ENCODE measurements at places on chromosomes 4 and X.

DNA sequence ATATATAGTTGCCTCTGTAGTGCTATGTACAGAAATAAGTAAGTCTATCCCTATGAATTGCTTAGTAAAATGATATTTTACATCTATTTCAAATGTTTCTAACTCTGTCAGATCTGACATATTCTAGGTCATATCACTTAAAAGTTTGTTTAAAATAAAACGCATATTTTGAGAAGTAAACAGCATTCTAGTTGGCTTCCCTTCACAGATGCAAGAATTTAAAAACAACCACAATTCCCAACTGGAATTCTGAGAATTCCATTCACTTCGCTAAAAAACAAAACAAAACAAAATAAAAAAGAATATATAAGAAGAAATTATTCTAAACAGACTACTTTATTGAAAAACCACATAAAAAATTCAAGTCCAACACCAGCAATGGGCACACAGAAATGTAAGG is 126.0 kb downstream of the PPP3CA start:
- no peak for DNase-seq

GRCh38 chrX:108020631-108021030 is 24.2 kb upstream of the VSIG1 start:
- no peak for DNase-seq

DNA sequence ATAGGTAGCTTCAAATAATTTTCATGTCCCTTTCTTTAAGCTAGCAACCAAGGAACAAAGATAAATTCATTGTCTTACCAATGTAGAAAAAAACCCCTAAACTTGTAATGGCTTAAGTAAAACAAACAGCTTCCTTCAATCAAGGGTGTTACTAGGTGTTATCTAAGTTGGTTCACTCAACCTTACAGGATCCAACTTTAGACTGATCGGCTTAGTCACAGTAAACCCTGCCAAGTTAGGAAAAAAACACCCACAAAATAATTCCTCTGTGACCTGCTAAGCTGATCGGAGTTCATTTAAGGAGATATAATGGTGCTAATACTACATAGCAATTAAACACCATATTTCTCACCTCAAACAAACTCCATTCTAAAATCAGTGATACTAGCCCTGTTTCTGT is 10.1 kb downstream of the AIFM1 start:
- DNase-seq, result no peak

- peak; percentile 77 for DNase-seq
Observed at GRCh38 chrX:9291629-9292028, 173.2 kb upstream of the TBL1X start.

DNA sequence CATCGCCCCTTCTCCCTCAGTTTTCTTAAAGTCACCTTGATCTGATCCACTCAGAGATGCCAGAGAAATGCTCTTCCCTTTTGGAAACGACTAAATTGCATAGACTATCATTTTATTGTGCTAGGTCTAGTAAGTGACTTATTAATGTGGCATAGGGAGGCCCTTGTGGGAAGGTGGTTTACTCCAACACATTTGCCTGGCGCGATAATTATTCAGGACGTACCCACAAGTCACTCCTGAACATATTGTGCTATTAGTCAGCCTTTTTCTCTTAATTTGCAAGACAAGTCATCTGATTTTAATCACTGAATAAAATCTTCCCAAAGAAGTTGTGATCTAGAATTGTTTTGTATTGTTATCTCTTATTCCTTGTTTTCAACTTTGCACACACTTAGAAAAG is 7.6 kb downstream of the ENPEP start:
- DNase-seq, result no peak

- DNase-seq, result no peak
Observed at GRCh38 chr4:4558881-4559280, 17.0 kb upstream of the STX18 start.

- DNase-seq, result peak; percentile 46
Observed at GRCh38 chr4:184732126-184732525, 1.8 kb downstream of the CENPU start.

DNA sequence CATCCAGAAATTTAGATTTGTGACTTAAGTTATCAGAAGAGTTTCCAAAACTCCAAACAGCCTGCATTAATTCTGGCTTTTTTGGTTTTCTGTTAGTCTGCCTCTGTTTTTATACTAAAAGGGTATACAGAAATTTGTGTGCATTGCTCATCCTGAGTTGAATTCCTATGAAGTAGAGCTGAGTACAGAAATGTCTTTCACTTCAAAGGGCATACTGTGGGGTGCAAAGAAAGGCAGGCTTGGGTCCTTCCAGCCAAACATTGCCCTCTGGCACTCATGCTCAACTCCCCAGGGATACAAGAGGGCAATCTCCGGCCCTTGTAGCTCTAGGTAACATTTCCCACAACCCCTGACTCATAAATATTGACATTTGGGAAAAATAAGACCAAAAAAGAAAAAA is 27.6 kb upstream of the TMEM184C start:
- no peak for DNase-seq

DNA sequence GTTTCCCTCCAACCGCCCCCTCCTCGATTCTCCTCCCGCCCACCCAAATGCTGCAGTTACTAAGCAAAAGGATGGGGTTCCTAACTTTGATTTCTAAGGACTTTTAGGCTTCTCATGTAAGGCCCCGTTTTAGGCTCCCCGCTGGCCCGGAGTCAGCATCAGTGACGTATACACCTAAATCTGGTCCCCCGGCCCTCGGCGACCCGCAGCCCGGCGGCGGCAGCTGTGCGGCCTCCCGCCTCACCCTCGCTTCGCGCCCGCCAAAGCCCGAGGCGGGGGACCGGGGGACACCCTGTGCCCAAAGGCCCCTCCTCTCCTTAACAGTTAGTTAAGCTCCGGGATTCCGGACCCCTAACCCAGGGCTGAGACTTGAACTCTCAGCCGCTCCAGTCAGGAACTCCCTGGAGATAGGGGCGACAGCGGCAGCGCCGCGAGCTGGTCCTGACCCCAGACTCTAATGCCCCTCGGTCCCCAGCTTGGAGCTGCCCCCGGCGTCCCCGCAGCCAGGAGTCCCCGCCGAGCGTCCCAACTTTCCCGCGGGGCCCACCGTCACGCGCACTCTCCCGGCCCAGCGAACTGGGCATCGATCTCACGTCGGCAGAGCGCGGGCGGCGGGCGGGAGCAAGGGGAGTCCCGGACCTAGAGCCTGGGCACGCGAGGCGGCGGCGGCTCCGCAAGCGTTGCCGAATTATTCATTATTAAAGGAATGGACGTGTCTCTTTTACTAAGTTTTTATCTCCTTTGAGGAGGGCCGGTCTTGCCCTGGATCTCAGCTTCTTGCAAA is 1.5 kb upstream of the NR3C2 start:
- no peak for DNase-seq

DNA sequence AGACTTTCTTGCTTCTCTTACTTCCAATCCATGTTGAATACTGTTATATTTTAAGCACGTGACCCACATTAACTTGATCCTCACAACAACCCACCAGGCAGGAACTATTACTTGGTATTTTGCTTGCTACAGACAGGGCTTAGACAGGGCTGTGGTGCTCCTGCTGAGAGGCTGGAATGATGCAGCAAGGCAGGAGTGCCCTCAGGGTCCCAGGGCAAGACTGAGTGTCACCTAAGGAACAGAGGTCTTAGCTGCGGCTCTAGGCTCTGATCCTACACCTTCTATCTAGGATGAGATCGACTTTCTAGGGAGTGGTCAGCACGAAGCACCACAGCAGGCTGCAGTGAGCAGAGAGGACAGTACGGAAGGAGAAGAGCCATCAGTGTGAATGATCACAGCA is 20.0 kb downstream of the TAPT1 start:
- no peak for DNase-seq
